ENCODE measurements at places on chromosomes 2 and 18.
A peak's percentile ranks its signal among the peaks of the same experiment; 100 is the strongest.

- DNase-seq: no peak
These were observed 184.8 kb upstream of the SP5 start for GRCh38 chr2:170530284-170530745.

GRCh38 chr2:24984912-24985311 is 13.2 kb upstream of the DNAJC27 start:
- DNase-seq: no peak

GRCh38 chr18:10010611-10011015 is 96.8 kb downstream of the VAPA start:
- no peak for DNase-seq

- DNase-seq: no peak
These were observed 15.1 kb upstream of the DYNC2LI1 start for GRCh38 chr2:43758739-43759138.

GRCh38 chr18:76384114-76384790 is 110.8 kb downstream of the ZNF516 start:
- no peak for DNase-seq

DNA sequence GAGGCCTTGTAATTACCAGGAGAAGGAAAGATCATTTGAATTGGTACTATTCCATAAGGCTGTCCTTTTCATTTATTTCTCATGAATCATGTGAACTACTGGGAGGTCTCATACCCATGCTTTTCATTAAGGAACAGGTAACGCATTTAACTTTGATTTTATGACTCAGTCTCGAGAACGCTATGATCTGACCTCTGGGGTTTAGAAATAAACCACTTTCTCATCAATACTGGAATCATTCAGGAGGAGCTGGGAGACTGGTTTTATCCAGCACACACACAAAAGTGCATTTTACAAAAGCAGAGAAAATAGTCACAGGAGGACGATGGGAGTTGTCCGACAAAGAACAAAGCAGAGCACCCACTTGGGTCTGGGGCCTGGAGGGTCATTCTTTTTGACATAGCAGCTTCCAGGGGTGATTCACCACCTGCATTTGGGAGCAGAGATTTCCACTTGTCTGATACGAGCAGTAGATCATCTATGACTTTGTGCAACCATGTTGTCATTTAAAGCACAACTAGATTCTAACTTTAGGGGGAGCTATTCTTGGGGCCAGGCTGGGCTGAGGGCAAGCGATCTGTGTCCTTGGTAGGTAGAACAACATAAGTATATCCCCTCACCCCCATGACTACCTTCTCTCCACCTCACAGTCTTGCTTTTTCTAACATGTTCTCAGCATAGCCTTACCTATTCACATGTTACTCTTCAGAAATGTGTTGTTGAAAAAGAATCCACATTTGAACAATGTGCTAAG is 95.9 kb upstream of the SCG2 start:
- DNase-seq: no peak

- no peak for DNase-seq
These were observed 74.8 kb downstream of the XDH start for GRCh38 chr2:31339696-31340095.

DNA sequence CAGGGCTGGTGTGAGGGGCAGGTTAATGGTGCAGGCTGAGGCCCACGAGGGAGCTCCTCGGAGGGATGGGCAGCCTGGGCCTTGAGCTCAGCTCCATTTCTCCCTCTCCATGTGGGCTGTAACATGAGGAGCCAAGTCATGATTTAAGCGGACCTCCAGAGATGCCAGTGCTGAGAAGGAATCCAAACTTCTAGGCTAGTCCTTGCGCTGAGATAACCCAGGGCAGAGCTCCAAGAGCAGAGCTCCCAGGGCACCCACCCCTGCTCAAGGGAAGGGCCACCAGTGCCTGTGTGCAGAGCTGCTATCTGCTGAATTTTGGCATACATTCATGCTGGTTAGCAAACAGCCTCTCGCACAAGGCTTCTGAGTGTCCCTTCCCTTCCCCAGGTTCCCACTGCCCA is 95.1 kb downstream of the MRO start:
- no peak for DNase-seq

- DNase-seq: no peak
These were observed 628 bp downstream of the SH2D6 start for GRCh38 chr2:85419009-85419675.

DNA sequence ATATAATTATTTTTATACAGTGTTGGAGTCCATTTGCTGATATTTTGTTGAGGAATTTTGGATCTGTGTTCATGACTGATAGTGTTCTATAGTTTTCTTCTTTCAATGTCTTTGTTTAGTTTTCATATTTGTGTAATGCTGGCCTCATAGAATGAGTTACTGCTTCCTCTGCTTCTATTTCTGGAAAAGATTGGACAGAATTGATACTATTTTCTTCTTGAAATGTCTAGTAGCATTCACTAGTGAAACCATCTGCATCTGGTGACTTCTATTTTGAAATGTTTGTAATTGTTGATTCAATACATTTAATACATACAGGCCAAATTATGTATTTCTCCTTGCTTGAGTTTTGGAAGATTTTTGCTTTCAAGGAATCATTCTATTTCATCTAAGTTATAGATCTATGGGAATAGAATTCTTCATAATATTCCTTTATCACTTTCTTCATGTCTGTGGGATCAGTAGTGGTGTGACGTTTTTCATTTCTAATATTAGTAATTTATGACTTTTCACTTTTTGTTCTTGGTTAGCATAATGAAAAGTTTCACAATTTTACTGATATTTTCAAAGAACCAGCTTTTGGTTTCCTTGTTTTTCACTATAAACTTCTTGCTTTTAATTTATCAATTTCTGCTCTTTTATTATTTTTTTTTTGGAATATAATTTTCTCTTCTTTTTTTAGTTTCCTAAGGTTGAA is 509.9 kb upstream of the VRK2 start:
- no peak for DNase-seq

DNA sequence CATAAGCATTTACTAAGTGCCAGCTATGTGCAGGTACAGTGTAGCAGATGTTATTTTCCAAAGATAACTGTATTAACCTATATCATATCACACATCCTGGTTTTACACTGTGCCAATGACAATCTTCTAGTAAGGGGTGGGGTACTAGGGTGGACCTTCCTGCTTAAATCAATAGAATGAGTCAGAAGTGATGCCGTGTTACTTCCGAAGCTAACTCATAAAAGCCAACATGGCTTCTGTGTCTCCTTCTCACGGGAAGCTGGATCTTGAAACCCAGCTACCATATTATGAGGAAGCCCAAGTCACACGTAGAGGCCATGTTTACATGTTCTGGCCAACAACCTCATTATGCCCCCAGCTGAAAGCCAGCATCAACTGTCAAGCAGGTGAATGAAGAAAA is 59.1 kb downstream of the MRPL33 start:
- DNase-seq: no peak

GRCh38 chr18:31649978-31650719 is 34.2 kb downstream of the B4GALT6 start:
- no peak for DNase-seq

GRCh38 chr18:10351858-10352257 is 102.6 kb upstream of the APCDD1 start:
- no peak for DNase-seq

GRCh38 chr2:86566821-86567190 is 3.6 kb upstream of the CHMP3 start:
- no peak for DNase-seq

DNA sequence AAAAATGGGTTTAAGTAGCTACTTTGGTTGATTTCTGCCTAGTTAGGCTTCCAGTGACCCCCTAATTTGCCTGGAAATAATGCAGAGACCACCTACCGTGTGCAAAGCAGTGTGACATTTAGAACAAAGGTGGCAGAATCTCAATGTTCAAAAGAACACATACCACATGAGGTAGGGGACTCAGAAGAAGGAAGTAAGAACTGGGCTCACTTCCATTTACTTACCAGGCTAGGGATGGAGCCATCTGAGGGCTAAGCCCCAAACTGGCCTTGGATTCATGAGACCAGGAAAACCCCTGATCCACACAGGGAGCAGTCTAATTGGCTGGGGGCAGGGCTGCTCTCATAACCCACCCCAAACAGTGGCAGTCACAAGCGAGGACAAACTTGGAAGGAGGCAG is 190.7 kb downstream of the NCKAP5 start:
- DNase-seq: no peak

DNA sequence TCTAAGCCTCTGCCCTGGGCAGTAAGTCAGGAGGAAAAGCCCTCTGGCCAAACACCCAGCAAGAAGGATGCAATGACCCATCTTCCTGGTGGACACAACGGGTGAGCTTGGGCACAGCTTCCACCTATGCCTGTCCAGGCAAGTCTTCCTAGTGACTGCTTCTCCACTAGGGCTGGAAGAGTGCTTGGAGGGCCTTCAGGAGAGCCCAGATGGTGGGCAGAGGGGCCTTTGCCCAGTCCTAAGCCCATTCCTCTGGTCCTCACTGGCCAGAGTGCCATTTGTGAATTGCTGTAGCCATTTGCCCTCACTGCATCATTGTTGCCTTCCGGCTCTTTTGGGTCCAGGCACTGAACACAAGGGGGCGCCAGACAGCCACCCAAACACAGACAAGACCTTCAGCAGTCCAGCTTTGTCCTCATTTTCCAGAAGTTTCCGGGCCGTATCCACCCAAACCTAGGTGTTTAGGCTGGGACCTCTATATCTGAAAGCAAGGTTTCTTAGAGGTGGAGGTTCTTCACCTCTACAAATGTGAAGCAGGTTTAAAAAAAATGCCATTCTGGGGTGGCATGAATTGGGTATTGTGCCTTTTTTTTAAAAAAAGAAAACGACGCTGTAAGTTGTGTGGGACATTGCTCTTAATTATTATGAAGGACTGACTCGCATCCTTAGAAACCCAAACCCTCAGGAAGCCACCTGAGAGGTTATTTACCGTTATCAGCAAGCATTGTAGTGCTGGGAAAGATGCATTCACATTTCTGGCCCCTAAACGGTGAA is 29.5 kb downstream of the PAX8 start:
- DNase-seq: peak; percentile 63

GRCh38 chr2:32386739-32387138 is 29.9 kb downstream of the BIRC6 start:
- no peak for DNase-seq

DNA sequence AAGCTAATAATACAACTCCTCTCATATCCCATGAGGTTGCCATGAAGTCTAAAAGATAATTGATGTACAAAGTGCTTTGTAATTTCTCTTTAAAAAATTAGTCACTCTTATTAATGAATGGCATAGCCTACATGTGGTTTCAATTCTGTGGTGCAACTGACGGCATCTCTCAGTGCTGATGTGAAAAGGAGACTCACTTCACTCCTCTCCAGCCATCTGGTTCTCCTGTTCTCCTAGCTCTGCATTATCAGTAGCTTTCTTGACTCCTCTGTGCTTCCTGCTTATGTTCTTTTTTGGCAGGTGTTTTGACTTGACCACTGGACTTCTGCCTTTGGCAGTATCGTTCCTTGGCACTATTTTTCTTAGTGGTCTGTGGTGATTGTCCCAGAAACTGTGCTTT is 134.9 kb upstream of the ZFP36L2 start:
- DNase-seq: no peak

DNA sequence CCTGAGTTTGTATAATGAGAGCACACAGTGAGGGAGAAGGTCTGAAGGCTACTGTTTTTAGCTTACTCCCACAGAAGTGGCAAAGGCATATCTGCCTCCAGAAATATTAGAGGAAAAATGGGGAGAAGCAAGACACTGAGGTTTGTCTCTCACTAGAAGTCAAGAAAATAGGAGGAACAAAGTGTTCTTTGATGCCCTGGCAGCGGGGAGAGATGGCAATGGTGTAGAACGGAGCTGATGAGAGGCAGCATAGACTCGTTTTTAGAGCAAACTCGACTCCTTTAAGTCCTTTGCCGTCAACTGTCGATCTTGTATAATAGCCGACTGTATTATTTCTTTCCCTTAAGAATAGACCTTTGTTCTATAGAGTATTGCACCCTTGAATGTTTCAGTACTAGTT is 73.8 kb downstream of the ANKRD44 start:
- no peak for DNase-seq

GRCh38 chr18:12811191-12811950 is 72.7 kb downstream of the PTPN2 start:
- DNase-seq: no peak

Data from activated T-helper 1 cell treated with anti-CD3 and anti-CD28 coated beads, Interleukin-12 subunit alpha, Interleukin-12 subunit beta, Interleukin-2, Interleukin-4 antibody, amounts not matched to agents 30 ng/mL and 10 ng/mL and 1 ng/mL, durations not matched to agents 14 hours and 24 hours and 36 hours (primary cell).